Osteoblast (primary cell): ENCODE measurements at places on chromosomes 11 and 22. TPM values are rescaled to one million over a fixed set of nuclear protein-coding genes. Genes with fewer than 3 reads are reported as not detected.

DNA sequence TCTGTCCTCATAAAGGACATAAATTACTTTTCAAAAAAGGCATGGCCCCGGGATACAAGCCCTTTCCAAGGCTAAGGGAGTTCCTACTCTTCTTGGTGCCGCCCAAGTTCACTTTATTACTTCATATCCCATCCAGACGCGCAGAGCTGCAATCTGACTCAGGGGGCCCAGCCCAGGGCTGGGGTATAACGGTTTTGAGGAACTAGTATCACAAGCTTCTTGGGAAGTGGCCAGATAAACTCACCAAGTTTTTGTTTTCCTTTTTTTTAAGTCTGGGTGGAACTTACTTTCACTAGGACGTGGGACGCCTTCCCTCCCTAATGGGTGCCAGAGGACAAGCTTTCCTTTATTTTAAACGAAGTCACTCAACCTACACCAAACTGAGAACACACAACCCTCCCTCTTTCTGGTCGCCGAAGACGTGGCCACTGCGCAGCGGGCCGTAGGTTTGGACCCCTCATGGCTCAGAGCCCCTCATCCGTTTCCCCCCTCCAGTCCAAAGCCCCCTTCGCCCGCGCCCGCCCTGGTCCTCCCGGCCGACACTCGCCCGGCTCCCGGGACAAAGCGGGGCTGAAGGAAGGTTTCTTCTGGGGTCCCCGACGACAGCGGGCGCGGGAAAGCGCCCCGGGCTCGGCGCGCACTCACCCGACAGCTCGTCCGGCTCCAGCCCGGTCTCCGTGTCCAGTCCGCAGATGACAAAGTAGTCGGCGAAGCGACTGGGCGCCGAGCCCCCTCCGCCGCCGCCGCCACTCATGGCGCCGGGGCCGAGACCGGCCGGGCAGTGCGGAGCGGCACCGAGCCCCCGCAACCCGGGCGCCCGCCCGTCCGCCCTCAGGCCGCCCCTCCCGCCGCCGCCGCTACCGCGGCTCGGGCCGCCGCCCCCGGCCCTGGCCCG is 587 bp downstream of the DENND5A start:
- DNase-seq: peak; percentile 89
- no peaks in the 10 kb centered on the region for H3K27me3 ChIP-seq
- no peaks in the 10 kb centered on the region for H3K36me3 ChIP-seq
- peak overlapping the region; percentile 93 for H3K4me3 ChIP-seq

Gene DEPDC5
- 15.2 and 18.0 TPM in 2 replicates for total RNA-seq

- H3K4me3 ChIP-seq: no peak overlapping the region
- H3K27ac ChIP-seq: no peak overlapping the region
- H3K4me1 ChIP-seq: peaks cover 10% of the 10 kb centered on the region
- no peaks in the 10 kb centered on the region for H3K27me3 ChIP-seq
- H3K36me3 ChIP-seq: no peaks in the 10 kb centered on the region
- DNase-seq: no peak
These were observed 1.9 kb downstream of the OR52H1 start for GRCh38 chr11:5546457-5546856.

GRCh38 chr11:68036717-68037239 is 2.0 kb upstream of the TCIRG1 start:
- no peak overlapping the region for H3K27ac ChIP-seq
- peaks cover 26% of the 10 kb centered on the region for H3K36me3 ChIP-seq
- no peak overlapping the region for H3K4me3 ChIP-seq

Gene MMP13
- total RNA-seq: 1.8 and 2.5 TPM in 2 replicates

Gene P2RX3
- total RNA-seq: not detected in 2 replicates

DNA sequence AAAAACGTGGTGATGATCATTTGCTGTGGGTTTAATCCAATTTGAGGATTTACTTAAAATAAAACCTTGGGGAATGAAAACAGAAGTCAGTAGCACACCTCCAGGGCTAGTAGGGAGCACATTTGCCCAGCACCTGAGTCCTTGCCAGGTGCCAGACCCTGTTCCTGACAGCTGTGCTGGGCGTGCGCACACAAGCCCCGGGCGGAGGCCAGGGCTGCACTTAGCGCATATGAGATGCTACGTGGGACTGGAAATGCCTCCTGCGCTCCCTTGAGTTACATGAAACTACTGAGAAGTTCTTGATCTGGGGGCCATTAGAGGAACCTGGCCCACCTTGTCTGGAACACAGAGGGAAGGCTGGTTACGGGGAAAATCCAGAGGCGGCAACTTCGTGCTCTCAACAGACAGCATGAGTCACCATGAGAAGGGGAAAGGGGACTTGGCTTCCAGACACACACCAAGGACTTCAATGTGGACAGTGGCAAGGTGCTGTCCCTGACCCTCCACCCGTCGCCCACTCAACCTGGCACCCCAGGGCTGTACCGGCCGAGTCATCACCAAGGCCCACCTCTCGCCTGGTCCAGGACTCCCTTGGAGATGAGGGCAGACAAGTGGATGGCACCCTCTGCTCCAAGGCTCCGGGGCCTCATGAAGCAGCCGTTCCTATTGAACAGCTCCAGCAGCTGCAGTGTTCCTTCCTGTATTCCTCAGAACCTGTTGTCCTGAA is 1468.6 kb downstream of the BRD1 start:
- H3K4me3 ChIP-seq: no peak overlapping the region
- H3K36me3 ChIP-seq: no peaks in the 10 kb centered on the region
- no peaks in the 10 kb centered on the region for H3K27me3 ChIP-seq

Gene DGCR6
- total RNA-seq: 0.59 and 1.1 TPM in 2 replicates

DNA sequence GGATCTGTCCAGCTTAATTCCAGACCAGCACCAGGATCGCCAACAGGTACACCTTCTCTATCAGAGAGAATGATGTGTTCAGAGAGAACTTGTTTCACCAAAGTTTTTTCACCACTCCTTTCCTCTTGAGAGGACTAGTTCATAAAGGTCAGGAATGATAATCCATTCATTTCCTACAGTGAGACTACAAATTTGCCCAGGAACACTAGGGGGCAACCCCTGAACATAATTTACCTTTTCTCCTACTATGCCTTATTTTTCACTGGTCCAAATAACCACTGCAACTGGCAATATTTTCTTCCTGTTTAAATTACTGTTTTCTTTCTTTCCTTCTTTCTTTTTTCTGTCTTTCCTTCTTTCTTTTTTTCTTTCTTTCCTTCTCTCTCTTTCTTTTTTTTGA is 22.5 kb downstream of the CAVIN3 start:
- no peaks in the 10 kb centered on the region for H3K4me1 ChIP-seq
- H3K27me3 ChIP-seq: no peaks in the 10 kb centered on the region
- H3K27ac ChIP-seq: no peak overlapping the region
- no peak overlapping the region for H3K4me3 ChIP-seq
- no peaks in the 10 kb centered on the region for H3K36me3 ChIP-seq
- DNase-seq: no peak

GRCh38 chr11:10796191-10796590 is 12.5 kb downstream of the EIF4G2 start:
- peaks cover 3% of the 10 kb centered on the region for H3K4me1 ChIP-seq
- no peaks in the 10 kb centered on the region for H3K27me3 ChIP-seq
- H3K4me3 ChIP-seq: no peak overlapping the region
- H3K36me3 ChIP-seq: peaks cover 53% of the 10 kb centered on the region

- H3K27ac ChIP-seq: no peak overlapping the region
- no peak for DNase-seq
- H3K4me1 ChIP-seq: peaks cover 9% of the 10 kb centered on the region
- H3K27me3 ChIP-seq: peaks cover 56% of the 10 kb centered on the region
- no peak overlapping the region for H3K4me3 ChIP-seq
These were observed 23.2 kb upstream of the NRGN start for GRCh38 chr11:124716591-124716990.

- no peaks in the 10 kb centered on the region for H3K27me3 ChIP-seq
- peaks cover 53% of the 10 kb centered on the region for H3K36me3 ChIP-seq
- H3K27ac ChIP-seq: peak overlapping the region; percentile 80
- H3K4me3 ChIP-seq: no peak overlapping the region
These were observed 7.5 kb downstream of the HMBS start for GRCh38 chr11:119091966-119092879.

DNA sequence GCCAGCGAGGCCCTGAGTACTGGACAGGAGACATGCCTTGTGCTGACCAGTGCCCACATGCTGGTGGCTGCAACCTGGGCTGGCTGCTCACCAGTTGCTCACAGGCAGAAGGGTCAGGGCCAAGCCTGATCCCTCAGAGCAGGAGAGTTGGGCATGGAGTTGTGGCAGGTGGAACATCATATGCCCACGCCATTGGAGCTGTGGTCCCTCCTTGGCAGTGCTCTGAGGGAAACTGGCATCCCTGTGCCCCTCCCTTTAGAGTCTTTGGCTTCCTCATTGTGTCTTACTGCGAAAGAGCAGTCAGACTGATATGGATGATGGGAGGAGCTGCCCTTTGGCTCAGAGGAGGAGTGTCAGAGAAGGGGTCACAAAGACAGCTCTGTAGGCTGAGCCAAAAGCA is 3.1 kb upstream of the MYEOV start:
- no peak overlapping the region for H3K4me3 ChIP-seq
- H3K27me3 ChIP-seq: no peaks in the 10 kb centered on the region
- DNase-seq: peak; percentile 17
- no peak overlapping the region for H3K27ac ChIP-seq

Gene APOL4
- total RNA-seq: 2.9 and 4.4 TPM in 2 replicates

GRCh38 chr22:28444659-28445058 is 235.0 kb downstream of the TTC28 start:
- no peaks in the 10 kb centered on the region for H3K27me3 ChIP-seq
- H3K4me3 ChIP-seq: no peak overlapping the region
- H3K27ac ChIP-seq: no peak overlapping the region
- no peaks in the 10 kb centered on the region for H3K36me3 ChIP-seq

DNA sequence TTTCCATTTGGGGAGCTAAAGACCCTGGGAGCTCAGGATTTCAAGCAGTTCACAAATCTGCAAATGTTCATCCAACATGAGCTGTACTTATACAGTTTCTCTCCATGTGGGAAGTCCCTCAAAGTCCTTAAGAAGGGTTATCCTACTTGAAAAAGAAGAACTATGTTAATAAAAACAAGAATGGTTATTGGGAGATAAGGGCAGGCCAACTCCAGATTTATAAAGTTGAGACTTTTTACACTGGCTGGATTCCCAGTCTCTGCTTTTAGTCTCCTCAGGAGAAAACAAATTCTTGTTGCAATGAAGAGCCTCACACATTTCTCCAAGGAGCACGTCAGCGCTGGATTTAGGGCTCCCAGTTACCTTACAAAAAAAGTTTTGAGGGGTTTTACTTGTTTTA is 34.2 kb upstream of the CTTN start:
- H3K27me3 ChIP-seq: no peaks in the 10 kb centered on the region
- H3K36me3 ChIP-seq: peaks cover 54% of the 10 kb centered on the region
- H3K4me3 ChIP-seq: no peak overlapping the region
- peak; percentile 64 for DNase-seq
- H3K27ac ChIP-seq: no peak overlapping the region
- H3K4me1 ChIP-seq: peaks cover 4% of the 10 kb centered on the region

DNA sequence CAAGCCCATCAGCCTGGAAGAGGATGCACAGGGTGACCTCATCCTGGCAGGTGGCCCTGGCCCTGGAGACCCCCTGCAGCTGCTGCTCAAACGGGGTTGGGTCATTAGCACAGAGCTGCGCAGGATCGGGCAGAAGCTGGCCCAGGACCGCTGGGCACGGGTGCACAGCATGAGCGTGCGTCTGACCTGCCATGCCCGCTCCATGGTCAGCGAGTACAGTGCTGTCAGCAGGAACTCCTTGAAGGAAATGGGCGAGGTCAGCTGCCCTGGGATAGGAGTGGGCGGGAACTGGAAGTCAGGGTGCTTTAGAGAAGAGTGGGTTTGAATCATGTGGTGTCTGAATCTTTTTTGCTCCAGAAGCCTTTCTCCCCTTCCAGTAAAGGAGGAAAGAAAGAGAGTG is 61.1 kb downstream of the INSC start:
- DNase-seq: no peak
- no peaks in the 10 kb centered on the region for H3K27me3 ChIP-seq
- H3K27ac ChIP-seq: no peak overlapping the region
- no peak overlapping the region for H3K4me3 ChIP-seq
- no peaks in the 10 kb centered on the region for H3K36me3 ChIP-seq

- H3K27ac ChIP-seq: no peak overlapping the region
- H3K4me3 ChIP-seq: no peak overlapping the region
- H3K4me1 ChIP-seq: peaks cover 4% of the 10 kb centered on the region
- H3K36me3 ChIP-seq: peaks cover 42% of the 10 kb centered on the region
These were observed 30.3 kb upstream of the PISD start for GRCh38 chr22:31692186-31692886.

GRCh38 chr11:67558084-67558772 is 25.4 kb upstream of the GSTP1 start:
- no peaks in the 10 kb centered on the region for H3K36me3 ChIP-seq
- peak overlapping the region; percentile 41 for H3K4me3 ChIP-seq
- DNase-seq: peak; percentile 80
- H3K27ac ChIP-seq: no peak overlapping the region

DNA sequence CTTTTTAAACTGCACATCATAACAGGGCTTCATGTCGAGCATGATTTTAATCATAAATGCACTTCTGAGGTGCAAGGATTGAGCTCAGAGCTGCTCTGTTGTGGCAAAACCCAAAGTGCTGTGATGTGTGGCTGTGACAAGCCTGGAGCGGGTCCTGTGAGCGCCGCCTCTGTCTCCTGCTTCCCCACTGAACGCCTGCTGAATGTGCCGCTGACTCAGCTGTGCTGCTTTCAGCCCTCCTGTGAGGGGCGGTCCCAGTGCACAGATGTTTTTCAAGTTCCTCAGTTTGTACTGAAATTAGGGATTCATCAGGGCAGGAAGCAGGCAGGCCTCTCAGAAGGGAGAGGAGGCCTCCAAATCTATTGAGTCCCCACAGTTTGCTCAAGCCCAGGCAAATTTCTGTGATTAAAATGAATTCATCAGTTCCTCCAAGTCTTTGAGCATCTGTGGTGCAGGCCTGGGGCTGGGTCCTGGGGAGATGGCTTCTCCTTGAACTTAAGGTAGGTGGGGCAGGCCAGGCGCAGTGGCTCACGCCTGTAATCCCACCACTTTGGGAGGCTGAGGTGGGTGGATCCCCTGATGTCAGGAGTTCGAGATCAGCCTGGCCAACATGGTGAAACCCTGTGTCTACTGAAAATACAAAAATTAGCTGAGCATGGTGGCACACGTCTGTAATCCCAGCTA is 3.0 kb upstream of the GTSE1 start:
- H3K36me3 ChIP-seq: peaks cover 28% of the 10 kb centered on the region
- DNase-seq: peak; percentile 89
- no peak overlapping the region for H3K27ac ChIP-seq
- H3K4me1 ChIP-seq: peaks cover 20% of the 10 kb centered on the region

DNA sequence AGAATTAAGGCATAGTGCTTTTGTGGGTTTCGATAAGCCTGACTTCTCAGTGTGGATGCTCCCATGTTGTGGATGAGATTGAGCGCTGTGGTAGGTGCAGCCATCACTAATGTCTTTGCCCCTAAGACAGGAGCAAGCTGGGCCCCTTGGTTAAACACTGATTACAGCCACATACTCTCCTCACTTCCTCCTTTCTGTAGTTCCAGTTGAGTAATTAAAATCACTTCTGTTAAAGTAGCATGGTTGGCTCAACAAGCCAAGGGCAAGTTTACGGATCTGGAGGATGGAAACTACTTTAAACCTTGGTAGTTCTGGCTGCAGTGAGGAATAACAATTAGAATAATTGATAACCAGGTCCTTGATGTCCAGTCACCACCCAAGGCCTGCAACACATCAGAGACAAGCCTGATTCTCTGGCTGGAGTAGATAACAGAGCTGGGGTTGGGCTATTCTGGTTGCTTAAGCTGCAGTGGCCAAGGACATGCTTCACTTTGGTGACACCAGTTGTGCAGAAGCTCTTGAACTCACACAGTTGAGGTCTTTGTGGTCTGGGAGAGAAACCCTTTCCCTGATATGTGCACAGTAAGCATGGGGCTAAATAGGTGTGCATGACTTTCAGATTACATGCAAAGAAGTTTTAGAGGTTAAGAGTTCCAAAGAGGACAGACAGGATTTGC is 81.3 kb downstream of the KIRREL3 start:
- DNase-seq: no peak
- no peak overlapping the region for H3K4me3 ChIP-seq
- H3K4me1 ChIP-seq: peaks cover 29% of the 10 kb centered on the region
- peak overlapping the region; percentile 53 for H3K27ac ChIP-seq

GRCh38 chr22:40411506-40411861 is 41.1 kb downstream of the SGSM3 start:
- H3K27ac ChIP-seq: no peak overlapping the region
- H3K27me3 ChIP-seq: no peaks in the 10 kb centered on the region
- no peaks in the 10 kb centered on the region for H3K4me1 ChIP-seq
- H3K4me3 ChIP-seq: no peak overlapping the region
- peak; percentile 82 for DNase-seq
